Activated T-cell treated with anti-CD3 and anti-CD28 coated beads, Interleukin-2, amount 50 U/mL, for 48 hours (primary cell): ENCODE measurements at places on chromosomes 11 and 22.

DNA sequence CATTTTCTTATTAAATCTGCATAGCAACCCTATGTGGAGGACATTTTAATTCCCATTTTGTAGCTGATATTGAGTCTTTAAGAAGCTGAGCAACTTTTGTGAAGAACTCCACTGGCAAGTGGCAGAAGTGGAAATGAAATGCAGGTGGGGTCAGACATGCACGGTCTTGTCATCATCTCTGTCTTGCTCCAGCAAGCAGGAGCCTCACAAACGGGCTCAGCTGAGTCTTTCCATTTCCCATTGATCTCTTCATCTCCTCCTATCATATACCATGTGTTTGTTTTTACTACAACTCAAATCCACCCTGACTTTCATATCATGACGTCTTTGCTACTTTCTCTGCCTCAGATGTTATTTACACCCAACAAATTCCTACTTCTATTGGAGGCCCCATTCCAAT, 97.9 kb upstream of the TENM4 start:
- DNase-seq, result no peak

GRCh38 chr11:111542606-111543275, 2.2 kb downstream of the LAYN start:
- no peak for DNase-seq

- peak; percentile 91 for DNase-seq
Measured at GRCh38 chr22:50200461-50201190, at the start of gene SELENOO. Gene SELENOO (plus strand): TSS chr22:50201011. CDS start chr22:50201037, 26 bp downstream.

DNA sequence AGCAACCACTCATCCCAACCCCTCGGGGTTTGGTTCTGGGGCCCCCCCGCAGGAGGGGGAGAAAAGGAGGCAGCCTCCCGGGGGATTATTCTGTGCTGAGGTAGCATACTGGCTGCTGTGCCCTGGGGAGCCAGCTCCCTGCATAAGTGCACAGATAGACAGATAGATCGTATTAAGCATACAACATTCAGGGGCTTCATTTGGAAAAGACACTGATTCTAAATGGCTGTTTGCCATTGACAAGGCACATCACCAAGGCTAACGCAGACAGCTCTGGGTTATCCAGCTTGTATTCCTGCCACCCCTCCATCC, 547.9 kb downstream of the BUD13 start:
- no peak for DNase-seq

DNA sequence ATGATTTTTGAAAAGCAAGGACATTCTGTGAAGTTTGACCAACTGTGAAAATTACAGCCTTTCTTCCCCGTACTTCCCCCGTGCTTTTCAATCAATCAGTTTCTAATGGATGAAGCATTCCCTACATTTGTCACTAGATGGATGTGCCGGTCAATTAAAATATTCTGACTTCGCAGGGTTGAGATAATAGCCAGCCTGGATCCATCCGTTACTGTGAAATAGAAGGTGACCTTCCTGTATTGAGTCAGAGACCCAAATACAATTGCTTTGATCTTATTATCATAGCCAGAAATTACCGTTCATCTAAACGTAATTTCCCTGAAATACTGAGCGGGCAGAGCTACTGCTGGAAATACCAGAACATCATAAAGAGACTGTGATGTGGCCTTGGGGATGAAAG, 21.1 kb upstream of the PARVB start:
- DNase-seq, result no peak

- no peak for DNase-seq
Measured at GRCh38 chr11:117910941-117911655, 18.1 kb downstream of the TMPRSS13 start.

DNA sequence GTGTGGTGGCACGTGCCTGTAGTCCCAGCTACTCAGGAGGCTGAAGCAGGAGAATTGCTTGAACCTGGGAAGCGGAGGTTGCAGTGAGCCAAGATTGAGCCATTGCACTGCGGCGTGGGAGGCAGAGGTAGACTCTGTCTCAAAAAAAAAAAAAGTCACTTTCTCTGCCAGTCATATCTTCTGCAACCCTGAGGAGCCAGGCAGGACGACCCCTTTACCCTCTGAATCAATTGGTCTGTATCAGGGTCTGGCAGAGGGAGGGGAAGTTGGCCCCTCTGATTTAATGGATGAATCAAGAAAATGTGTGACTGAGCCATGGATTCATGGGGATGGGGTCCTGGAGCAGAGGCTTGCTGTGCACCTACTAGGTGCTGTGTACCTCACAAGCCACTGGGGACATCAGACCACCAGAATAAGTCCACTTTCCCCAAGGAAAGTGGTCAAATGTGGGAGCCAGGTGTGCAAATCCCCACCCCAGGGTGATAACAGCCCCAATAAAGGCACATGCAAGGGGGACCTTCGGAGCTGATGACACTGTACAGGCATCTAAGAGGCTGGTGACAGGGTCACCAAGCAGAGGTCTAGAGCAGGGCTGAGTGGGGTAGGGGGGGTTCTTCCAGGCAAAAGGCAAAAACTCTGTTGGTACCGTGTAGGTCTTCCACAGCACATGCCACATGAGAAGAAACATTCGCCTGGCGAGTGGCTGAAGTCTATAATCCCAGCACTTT, 29.0 kb downstream of the TXN2 start:
- DNase-seq, result no peak

- peak; percentile 38 for DNase-seq
Measured at GRCh38 chr22:18000441-18001039, 23.8 kb downstream of the MICAL3 start.

- no peak for DNase-seq
Measured at GRCh38 chr22:37027556-37027955, 8.0 kb downstream of the MPST start.

GRCh38 chr22:16601437-16602223, 9.0 kb upstream of the CCT8L2 start:
- DNase-seq, result peak; percentile 51

DNA sequence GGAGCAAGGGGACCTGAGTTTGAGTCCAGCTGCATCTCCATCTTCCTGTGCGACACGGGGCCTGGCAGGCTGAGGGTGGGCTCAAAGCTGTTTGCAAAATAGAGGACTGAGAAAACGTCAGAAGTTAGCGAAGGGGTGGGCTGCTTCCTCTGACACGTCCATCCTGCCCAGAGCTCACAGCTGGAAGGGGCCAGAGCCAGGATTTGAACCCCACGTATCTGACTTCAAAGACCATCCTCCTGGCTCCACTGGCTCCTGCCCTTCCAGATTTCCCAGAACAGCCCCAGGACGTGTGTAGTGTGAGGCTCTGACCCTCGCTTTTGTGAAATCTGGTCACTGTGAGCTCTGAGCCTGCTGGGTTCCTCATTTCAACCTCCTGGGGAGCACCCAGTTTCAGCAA, 56.3 kb downstream of the CD82 start:
- no peak for DNase-seq
